SW 1271 (cell line): ENCODE measurements at places on chromosomes 5 and 9.

- no peak for DNase-seq
Observed at GRCh38 chr5:31741496-31741895, 102.6 kb downstream of the PDZD2 start.

GRCh38 chr9:126719618-126720031, 85.2 kb upstream of the ZBTB43 start:
- peak; percentile 30 for DNase-seq

GRCh38 chr5:16791036-16791705, 144.9 kb downstream of the MYO10 start:
- peak; percentile 78 for DNase-seq

- DNase-seq: no peak
Observed at GRCh38 chr5:178411083-178411482, 178.5 kb upstream of the PHYKPL start.

DNA sequence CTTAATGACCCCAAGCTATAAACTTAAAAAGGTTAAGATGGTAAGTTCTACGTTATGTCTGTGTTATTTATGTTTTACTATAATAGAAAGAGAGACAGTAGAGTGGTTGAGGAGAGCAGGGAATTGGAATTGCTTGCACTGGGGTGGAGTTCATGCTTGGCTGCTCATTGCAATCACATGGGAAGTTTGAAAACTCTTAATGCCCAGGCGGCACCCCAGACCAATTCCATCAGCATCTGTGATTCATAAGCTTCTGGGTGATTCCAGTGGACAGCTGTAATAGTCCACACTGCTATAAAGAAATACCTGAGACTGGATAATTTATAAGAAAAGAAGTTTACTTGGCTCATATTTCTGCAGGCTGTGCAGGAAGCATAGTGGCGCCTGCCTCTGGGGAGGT, 323.9 kb upstream of the MSX2 start:
- DNase-seq: no peak

GRCh38 chr9:77505232-77505631, 142.9 kb downstream of the GNA14 start:
- no peak for DNase-seq

- DNase-seq: no peak
Observed at GRCh38 chr9:3824581-3824980, 298.8 kb upstream of the RFX3 start.

DNA sequence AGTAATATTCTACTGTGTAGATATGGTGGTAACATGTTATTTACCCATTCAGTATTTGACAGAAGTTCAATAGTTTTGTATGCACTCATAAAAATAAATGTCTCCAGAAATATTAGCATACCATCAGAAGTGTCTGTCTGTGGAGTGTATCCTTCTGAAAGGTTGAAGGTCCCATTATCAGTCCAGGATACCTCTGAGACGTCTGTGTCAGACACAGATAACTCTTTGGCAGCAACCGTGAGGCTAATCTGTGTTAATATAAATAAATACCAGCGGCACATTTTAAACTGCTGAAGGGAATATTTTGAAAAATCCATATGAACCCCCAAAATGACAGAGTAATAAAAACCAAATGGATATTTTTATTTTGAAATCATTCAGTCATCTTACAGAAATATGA, 11.9 kb upstream of the ZNF622 start:
- no peak for DNase-seq

- DNase-seq: no peak
Observed at GRCh38 chr5:61327760-61328753, 4.0 kb upstream of the ZSWIM6 start.
